ENCODE measurements at places on chromosomes 7 and 10.

DNA sequence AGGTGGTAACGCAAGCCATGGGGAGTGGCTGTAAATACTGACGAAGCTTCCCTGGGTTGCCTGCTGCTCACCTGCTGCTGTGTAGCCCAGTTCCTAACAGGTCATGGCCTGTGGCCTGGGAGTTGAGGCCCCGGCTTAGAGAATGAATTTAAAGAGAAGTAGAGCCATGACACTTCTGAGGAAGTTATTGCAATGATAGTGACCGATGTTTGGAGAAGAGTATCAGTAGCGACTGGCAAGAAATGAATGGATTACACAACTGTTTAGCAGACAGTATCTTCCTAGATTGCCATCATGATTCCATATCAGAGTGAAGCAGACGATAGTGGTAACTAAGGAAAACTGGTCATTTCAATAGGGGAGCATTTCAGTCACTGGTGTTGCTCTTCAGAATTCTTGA lies 249.6 kb downstream of the PLXDC2 start:
- no peak for DNase-seq

- DNase-seq = no peak
These were observed 24.1 kb downstream of the GBX1 start for GRCh38 chr7:151143261-151144015.

- no peak for DNase-seq
These were observed 139.4 kb downstream of the EPC1 start for GRCh38 chr10:32207544-32207943.

DNA sequence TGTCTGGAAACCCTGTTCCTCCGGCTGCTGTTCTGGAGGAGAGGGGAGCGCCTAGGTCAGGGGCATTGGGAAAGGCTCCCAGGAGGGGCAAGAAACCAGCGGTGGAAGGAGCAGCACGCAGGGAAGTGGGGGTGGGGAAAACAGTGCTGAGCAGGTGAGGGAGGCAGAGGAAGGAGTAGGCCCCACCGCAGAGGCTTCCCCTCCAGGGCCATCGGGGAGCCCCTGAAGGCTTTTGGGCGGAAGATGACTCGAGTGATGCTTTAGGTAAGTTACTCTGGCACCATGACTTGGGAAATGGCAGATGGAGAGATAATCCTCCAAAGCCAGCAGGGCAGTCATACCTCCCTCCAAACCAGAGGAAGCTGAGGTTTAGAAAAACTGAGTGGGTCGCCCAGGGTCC lies 106.5 kb upstream of the ANLN start:
- DNase-seq = no peak

- no peak for DNase-seq
These were observed 268.1 kb upstream of the PLPP4 start for GRCh38 chr10:120188950-120189349.

GRCh38 chr10:6781133-6781770 lies 201.2 kb upstream of the PRKCQ start:
- DNase-seq = no peak

GRCh38 chr10:32893434-32893833 lies 64.6 kb downstream of the ITGB1 start:
- DNase-seq = no peak

DNA sequence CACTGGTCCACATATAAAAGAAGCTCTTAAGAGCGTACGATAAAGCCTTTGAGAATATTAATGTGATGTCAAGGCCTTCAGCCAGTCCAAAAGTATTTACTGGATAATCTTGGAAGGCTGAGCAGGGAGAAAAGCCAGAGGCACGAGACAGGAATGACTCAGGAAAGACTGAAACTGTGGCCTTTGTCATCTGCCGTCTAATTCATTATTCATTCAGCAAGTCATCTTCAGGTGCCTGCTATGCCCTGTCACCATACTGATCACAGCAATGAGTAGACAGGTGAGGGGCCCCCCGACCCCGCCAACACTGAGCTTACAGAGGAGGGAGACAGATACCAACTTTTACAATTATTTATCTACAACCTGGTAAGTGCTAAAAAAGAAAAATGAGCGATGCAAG lies 78.9 kb downstream of the VOPP1 start:
- DNase-seq = no peak

DNA sequence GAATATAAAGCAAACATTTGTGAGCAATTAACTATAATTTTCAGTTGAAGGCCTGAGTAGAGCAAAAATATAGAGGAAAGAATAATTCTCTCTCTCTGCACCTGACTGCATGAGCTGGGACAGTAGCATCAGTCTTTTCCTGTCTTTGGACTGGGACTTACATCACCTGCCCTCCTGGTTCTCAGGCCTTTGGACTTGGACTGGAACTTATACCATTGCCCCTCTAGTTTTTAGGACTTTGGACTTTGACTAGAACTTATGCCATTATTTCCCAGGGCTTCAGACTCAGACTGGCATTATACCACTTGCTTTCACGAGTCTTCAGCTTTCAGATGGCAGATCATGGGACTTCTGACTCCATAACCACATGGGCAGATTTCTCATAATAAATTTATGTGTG lies 81.0 kb upstream of the SLC25A13 start:
- no peak for DNase-seq

GRCh38 chr7:134368851-134369544 lies 52.3 kb upstream of the SLC35B4 start:
- DNase-seq = no peak

DNA sequence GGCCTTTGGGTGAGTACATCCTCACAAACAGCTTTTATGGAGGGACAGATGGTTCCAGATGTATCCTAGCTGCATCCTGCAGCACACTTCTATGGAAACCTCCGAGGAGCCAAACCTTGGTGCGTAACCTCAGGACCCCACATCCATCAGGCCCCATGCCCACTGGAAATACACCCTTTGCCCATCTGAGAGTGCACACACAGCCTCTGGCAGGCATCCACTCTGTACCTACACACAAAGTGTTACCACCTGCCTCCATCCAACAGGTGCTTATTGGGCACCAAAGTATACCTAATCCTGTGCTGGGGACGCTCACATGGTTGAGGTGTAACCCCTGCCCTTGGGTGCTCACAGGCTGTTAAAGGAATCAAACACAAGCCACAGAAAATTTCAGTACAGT lies 117.9 kb downstream of the ADCY1 start:
- DNase-seq = no peak

- DNase-seq = no peak
These were observed 5.9 kb downstream of the GNAT3 start for GRCh38 chr7:80505900-80506500.

GRCh38 chr7:77235276-77235675 lies 35.7 kb upstream of the FGL2 start:
- no peak for DNase-seq

GRCh38 chr7:131501930-131502685 lies 54.3 kb downstream of the PODXL start:
- no peak for DNase-seq

DNA sequence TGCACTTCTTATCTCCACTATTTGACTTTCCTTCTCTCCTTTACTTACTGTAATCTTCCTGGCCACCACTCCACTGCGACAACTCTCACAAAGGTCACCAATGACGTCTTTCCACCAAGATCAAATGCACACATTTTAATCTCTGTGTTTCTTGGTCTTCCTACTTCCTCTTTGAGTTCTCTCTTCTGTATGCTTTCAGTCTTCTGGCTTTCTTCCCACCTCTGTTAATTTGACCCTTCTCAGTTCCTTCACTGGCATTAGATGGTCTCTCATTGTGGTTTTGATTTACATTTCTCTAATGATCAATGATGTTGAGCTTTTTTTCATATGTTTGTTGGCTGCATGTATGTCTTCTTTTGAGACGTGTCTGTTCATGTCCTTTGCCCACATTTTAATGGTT lies 31.9 kb downstream of the FAM107B start:
- DNase-seq = no peak

GRCh38 chr10:1050554-1050953 lies 1.6 kb upstream of the IDI1 start:
- no peak for DNase-seq

- DNase-seq = no peak
These were observed 28.5 kb downstream of the CHCHD3 start for GRCh38 chr7:133053321-133053891.

DNA sequence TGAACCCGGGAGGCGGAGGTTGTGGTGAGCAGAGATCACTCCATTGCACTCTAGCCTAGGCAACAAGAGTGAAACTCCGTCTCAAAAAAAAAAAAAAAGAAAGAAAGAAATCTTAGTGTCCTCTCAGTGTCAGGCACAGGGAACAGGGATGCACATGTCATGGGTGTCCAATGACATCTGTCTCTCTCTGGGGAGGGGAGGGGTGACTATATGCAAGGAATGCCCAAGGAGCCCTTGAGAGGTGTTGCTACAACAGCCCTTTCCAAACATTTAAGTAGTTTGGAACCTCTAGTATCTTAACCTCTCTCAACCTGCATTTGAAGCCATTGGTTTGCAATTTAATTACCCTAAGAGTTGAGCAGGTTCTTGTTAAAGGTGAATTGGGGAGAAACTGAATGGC lies 28.9 kb downstream of the PDLIM1 start:
- no peak for DNase-seq

GRCh38 chr7:1926908-1927306 lies 256.8 kb downstream of the ELFN1 start:
- no peak for DNase-seq

- DNase-seq = no peak
These were observed 277.7 kb upstream of the KAT6B start for GRCh38 chr10:74548676-74549075.

- no peak for DNase-seq
These were observed 28.4 kb upstream of the CDHR3 start for GRCh38 chr7:105934572-105935185.

GRCh38 chr7:36597090-36597773 lies 127.1 kb downstream of the AOAH start:
- no peak for DNase-seq

DNA sequence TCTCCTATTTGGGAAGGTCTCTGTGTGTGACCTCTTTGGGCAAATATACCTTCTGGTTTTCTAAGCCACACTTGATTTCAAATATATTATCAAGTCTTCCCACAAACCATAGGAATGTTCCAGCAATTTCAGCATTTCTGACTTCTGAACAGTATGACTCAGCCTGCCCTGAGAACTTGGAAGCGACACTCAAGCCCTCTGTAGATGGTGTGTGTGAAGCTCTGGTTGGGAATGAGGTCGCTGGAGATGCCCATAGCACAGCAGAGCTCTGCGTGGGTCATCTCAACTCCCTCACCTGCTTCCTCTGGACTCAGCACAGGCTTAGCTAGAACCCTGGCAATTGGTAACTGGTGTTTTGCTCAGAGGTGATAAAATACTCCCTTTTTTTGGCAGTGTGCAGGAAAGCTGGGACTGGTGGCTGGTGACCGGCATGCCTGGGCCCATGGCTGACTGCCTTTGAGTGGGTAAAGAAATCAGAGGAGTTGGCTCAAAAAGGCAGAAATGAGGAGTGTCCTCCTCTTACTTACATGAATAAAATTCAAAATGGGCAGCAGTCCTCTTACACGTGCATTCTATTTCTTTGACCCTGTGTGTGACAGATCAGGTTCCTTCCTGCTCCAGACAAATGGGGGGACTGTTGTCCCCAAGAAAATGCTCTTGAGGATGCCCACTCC lies 87.5 kb upstream of the NRP1 start:
- DNase-seq = peak; percentile 60

- no peak for DNase-seq
These were observed 552.9 kb downstream of the ARL4A start for GRCh38 chr7:13240349-13240748.

DNA sequence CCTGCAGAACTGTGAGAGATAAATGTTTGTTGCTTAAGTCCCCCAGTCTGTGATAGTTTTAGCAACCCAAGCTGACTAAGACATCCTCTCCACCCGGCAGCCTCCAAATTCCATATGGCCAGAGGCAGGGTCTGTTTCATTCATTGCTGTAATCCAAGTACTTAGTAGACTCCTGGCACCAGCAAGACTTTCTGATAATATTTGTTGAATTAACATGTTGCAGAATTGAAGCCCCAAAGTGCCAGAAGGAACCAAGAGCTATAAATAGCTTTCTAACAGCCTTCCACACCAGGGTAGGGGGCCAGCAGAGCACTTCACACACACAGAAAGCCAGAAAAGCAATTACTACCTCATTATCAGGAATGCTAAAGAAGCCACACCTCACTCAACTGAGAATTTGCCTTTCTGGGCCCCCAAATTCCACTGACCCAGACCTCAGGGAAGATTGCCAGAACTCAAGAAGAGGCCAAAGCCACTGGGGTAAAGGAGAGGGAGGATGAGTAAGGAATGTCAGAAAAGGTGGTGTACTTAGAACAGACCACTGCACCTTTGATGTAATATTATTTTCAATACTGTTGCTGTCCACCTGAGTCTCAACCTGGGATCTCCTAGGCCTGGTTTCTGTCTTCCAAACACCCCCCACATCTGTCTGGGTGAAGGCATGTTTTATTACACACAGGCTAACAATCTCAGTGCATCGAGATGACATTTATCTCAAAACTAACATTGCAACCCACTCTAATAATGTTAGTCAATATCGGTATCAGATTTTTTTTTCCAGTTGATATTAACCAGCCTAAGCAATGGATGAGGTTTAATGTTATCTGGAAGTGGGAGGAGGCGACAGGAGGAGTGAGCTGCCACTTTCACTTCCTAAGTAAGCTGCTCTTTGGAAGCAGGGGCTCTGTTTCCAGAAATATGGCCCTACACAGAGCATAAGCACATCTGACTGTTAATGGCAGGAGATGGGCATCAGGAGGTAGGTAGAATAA lies 5.5 kb downstream of the NOD1 start:
- DNase-seq = no peak

DNA sequence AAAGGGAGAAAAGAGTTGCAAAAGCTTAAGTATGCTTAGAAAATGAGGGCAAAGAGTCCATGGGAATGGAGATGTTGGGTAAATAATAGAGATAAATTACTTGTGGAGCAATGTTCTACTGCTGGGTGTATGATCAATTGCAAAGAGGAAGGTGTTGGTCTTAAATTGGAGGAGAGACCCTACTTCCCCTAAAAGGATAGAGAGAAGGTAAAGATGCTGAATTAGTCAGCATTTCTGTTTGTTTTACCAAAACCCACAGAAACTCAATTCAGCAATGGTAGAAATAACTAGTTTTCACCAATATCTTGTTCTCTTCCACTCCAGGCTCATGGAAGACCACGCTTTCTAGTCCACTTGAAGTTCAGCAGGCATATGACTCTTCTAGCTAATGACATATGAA lies 32.1 kb downstream of the ASB4 start:
- no peak for DNase-seq

DNA sequence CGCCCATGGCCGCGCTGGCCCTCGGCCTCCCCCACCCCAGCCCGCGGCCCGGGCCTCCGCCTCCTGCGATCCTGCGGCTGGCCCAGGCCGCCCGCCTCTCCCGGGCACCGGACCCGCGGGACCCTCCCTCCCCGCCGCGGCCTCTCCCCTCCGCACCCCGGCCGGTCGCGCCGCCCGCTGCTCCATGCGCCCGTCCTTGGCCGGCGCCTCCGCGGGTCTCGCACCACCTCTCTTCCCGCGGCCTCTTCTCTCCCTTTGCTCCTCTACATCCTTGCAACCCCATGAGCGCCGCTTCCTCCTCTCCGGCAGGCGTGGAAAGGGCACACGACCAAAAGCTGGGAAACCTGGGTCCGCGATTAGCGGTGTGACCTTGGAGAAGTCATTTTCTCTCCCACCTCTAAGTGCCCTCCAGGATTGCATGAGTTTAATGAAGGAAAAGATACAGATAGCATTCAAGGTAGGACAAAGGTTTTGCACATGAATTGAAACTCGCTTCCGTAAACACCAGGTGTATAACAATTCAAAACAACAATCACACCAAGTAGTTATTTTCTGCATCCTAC lies 448 bp upstream of the SRPK2 start:
- peak; percentile 73 for DNase-seq
